Glutamatergic neuron (in vitro differentiated cells): ENCODE measurements at places on chromosomes 12 and 14. TPM values are rescaled to one million over a fixed set of nuclear protein-coding genes. Genes with fewer than 3 reads are reported as not detected.

The GRIP1 gene
- 67.1 TPM for total RNA-seq

The ABHD12B gene
- total RNA-seq: 0.61 TPM

DNA sequence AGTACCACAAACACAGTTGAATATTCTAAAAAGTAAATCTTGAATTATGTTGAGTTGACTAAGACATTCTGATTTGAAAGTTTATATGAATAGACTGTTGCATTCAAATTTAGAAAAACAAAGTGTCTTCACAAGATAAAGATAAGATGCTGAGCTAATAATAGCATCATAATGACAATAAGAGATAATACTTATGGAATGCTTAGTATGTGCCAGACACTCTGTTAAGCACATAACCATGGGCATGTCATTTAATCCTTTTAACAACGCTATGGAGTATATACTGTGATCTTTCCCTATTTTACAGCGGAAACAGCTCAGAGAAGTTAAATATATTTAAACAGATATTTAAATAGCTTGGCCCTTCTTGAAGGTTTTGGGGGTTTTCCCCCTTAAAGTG is 163.4 kb downstream of the SRGAP1 start:
- DNase-seq: no peak

- DNase-seq: no peak
These were observed 75.7 kb downstream of the SSPN start for GRCh38 chr12:26271024-26271423.

- DNase-seq: no peak
These were observed 7.2 kb upstream of the SSPN start for GRCh38 chr12:26188127-26188526.

The SIRT4 gene
- 3.8 TPM for total RNA-seq

The RNF212B gene
- not detected for total RNA-seq

DNA sequence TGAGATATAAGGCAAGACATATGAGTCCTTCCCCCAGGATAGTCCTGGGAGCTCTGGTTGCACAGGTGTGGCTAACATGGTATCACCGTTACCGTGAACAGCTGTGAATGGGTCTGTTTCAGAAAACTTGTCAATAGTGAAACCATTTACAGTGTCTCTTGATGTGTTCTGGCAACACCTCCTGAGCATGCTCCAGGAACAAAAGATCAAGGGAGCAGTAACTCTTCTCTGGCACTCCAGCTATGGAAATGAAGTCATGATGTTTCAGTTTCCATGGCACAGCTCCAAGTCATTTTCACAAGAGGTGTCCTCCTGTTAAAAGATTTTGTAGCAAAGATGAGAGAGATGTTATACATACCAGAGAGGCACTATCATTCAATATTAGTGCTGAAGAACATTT is 253.7 kb downstream of the SNAPC1 start:
- no peak for DNase-seq

- DNase-seq: no peak
These were observed 128.0 kb downstream of the STXBP6 start for GRCh38 chr14:24921903-24922302.

The KCNC2 gene
- total RNA-seq: 11.6 TPM

The CDH24 gene
- 164 TPM for total RNA-seq

GRCh38 chr12:105090361-105090760 is 6.1 kb upstream of the ALDH1L2 start:
- no peak for DNase-seq

DNA sequence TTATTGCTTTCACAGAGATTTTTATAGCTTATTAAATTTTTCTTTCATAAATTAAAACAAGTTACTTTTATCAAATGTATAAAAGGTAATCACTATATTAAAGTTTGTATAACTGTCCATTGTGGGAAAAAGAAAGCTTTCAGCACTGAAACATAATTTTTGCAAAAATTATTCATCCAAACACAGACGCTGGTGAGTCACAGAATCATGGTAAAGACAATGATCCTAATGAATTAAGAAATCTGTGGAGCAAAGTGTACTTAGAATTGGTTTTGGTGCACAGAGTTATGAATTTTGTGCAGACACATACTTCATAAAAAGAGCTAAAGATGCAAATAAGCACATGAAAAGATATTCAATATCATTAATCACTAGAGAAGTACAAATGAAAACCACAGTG is 31.7 kb upstream of the C2CD5 start:
- DNase-seq: no peak

The LTA4H gene
- 27.6 TPM for total RNA-seq

DNA sequence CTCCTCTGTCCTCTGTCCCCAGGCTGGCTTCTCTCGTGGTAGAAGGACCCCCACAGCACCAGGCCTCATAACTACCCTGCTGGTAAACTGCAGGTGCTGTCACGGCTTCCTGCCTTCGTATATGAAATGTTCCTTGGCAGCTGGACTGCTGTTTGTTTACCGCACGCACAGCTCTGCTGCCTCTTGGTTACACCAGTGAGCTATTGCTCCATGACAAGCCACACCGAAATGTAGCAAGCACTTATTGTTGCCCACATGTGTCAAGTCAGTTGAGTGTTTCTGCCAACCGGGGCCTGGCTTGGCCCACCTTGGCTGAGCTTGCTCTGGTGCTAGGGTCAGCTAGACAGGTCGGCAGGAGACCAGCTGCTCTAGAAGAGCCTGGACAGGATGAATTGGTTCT is 21.7 kb upstream of the TCL1B start:
- DNase-seq: no peak

The PRH2 gene
- not detected for total RNA-seq

- DNase-seq: no peak
These were observed 47.1 kb upstream of the ANKS1B start for GRCh38 chr12:100031836-100032235.

- peak; percentile 91 for DNase-seq
These were observed at the start of gene DCAF5 for GRCh38 chr14:69152902-69153151. TSS of gene DCAF5 (minus strand) at chr14:69153119. CDS start at chr14:69152978, 141 bp downstream.

- DNase-seq: no peak
These were observed 48.6 kb downstream of the PPP1R36 start for GRCh38 chr14:64598404-64598803.

GRCh38 chr12:20596061-20596460 is 99.1 kb upstream of the SLCO1C1 start:
- no peak for DNase-seq

The ADAMTS20 gene
- 7.0 TPM for total RNA-seq

The IPO4 gene
- total RNA-seq: 25.5 TPM
